ENCODE measurements at places on chromosomes 7 and 10.

DNA sequence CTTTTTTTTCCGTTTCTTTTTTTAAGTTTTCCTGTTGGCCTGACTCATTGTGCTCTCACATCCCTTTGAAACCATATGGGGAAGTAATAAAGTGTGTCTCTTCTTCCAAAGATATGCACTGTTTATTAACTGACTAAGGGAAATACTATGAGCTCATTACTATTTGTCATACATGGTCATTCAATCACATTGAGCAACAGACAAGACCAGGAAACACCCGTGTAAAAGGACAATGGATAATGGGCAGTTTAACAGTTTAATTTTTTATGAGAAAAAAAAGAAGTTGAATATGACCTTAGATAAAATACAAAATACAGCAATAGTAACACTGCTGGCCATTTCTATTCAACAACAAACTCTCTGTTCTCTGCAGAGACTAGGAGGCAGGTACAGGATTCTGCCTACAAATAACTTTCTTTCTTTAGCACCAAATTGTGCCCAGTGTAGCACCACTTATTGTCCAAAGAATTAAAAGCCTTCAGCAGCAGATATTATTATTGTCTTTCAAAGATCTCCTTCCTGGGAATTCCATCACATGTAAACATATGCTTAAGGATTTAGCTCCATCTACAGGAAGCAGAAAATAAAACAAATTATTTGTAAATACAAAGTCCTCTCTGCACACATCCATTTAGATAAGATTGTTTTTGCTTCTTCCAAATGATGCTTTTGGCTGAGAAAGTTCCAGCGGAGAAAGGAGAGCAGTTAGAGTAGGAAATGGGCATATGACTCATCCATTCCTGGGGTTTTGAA lies 55.0 kb upstream of the AKR1E2 start:
- DNase-seq, result no peak

- DNase-seq, result no peak
Measured at GRCh38 chr7:36407636-36408550, 18.2 kb downstream of the ANLN start.

- DNase-seq, result peak; percentile 93
Measured at GRCh38 chr7:131007439-131008330, 273.7 kb upstream of the KLF14 start.

DNA sequence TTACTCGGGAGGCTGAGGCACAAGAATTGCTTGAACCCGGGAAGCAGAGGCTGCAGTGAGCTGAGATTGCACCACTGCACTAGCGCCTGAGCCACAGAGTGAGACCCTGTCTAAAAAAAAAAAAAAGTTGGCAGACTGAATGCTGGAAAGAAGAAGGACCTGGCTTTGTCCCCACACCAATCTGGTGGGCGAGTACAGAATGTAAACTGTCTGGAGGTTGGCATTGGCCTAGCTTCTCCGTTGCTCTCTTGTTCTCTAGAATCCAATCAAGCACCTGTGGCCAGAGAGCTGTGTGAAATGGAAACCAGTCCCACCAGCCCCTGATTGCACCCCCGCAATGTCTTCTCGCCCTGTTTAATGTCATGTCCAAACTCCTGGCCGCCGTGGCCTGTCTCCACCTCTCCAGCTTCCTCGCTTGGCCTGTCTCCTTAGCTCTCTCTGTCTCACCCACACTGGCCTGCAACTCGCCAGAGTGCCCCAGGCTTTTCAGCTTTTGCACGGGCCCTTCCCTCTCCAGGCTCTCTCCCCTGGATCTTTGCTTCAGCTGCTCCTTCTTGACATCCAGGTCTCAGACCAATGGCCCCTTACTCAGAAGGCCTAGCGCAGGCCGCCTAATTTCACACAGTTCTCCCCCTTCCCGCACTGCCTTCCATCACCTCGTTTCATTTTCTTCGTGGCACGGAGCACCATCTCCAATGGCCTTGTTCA lies 670 bp upstream of the AGK start:
- DNase-seq, result no peak

DNA sequence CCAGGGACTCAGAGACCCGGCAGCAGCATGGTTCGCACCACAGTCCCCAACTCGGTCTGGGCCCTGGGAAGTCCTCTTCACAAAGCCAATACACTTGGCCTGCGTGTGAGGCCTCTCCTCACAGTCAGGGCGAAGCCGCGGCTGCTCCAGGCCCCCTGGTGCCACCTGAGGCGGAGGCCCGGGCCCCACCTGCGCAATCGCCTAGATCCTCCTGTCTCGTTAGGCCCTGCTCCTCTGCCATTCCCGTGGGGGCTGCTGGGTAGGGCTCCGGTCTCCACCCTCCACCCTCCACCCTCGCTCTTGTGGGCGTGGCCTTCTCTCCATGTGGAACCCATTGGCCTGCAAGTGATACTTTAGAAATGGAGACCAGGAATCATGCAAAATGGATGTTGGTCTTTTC lies 553.3 kb downstream of the INHBA start:
- DNase-seq, result no peak

- DNase-seq, result peak; percentile 36
Measured at GRCh38 chr10:74824900-74825370, 1.5 kb upstream of the KAT6B start.

GRCh38 chr7:108094933-108095710 lies 35.0 kb downstream of the LAMB4 start:
- DNase-seq, result no peak

DNA sequence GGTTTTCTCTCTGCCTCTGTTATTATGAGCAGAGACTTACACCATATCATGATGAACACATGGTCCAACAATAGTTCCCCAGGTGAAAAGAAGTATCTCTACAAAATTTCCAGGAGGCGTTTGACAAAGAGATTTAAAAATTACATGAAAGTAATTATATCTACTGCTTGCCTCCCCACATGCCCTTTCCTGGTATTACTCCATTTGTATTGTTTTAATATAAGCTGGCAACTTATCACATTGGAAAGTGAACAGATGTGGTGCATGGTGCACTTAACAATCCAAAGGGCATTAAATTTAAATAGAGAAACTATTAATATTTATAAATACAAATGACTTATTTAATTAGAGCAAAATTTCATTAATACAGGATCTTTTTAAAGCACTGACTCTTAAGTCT lies 638.2 kb downstream of the ANKRD7 start:
- no peak for DNase-seq

GRCh38 chr10:110416776-110417711 lies 80.7 kb upstream of the DUSP5 start:
- peak; percentile 38 for DNase-seq

DNA sequence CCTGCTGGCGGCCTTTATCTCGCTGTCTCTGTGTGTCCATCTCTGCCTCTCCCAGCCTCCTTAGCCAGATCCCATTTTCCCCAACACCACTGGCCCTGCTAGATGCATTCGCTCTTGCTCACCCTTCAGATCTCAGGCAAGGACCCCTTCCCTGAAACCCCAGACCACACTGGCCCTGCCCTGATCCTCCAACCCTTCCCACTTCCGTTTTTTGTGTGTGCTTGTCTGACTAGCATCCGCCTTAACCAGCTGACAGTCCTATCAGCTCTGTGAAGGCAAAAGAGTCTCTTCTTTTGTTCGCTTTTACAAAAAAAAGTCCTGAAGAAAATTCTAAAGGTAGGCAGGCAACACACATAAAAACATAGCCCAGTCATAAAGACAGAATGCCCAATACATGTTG lies 28.7 kb downstream of the CHST15 start:
- peak; percentile 37 for DNase-seq

Data from hematopoietic multipotent progenitor cell treated with erythropoietin and hydrocortisone succinate and interleukin-3 and kit ligand, for 8 days (in vitro differentiated cells).